Stimulated activated CD8-positive, alpha-beta memory T cell treated with anti-CD3 and anti-CD28 coated beads, Interleukin-2, amount 100 ng/mL, for 1 hour (primary cell): ENCODE measurements at places on chromosomes 11 and 22.

- no peak for DNase-seq
Measured at GRCh38 chr11:65578667-65579066, 2.8 kb downstream of the EHBP1L1 start.

DNA sequence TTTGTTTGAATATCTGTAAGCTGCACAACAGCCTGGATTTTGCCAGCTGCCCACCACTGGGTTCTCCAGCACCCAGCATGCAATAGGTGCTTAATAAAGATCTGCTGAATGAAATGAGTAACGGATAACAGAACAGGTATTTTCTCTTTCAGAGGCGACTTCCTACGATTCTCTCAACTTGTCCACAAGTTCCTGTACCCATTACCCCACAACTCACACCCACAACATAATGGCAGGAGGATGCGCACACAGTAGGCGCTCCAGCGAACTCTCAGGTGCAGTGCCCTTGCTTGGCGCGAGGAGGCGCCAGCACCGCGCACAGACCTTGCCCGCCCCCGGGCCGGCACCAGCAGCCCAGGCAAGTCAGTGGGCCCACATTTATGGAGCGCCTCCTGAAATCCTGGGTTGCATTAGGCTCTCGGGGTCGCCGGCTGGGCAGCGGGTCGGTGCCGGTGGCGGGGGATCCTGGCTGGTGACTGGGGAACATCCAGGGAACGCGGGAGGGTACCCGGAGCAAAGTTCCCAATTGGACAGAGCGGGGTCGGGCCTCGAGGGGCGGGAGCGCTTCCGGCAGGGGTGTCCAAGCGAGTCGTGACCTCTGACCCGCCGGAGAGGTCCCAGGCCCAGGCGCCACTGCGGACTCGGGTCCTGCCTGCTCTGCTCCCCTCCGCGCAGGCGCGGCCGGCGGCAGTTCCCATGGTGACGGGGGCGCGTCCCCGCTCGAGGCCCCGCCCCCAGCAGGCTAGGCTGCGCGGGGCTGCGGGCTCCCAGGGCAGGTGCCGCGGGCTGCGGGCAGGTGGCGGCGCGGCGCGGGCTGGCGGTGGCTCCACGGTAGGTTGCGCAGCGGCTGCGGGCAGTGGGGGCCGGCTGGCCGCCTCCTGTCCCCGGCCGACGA is at the start of gene KIAA1671:
Gene KIAA1671 (plus strand): TSS at position 775 of the 895 bp plus-strand sequence. CDS start 75,284 bp downstream, outside the sequence.
- peak; percentile 73 for DNase-seq

GRCh38 chr11:94000659-94001058 is 20.5 kb upstream of the HEPHL1 start:
- DNase-seq = no peak

DNA sequence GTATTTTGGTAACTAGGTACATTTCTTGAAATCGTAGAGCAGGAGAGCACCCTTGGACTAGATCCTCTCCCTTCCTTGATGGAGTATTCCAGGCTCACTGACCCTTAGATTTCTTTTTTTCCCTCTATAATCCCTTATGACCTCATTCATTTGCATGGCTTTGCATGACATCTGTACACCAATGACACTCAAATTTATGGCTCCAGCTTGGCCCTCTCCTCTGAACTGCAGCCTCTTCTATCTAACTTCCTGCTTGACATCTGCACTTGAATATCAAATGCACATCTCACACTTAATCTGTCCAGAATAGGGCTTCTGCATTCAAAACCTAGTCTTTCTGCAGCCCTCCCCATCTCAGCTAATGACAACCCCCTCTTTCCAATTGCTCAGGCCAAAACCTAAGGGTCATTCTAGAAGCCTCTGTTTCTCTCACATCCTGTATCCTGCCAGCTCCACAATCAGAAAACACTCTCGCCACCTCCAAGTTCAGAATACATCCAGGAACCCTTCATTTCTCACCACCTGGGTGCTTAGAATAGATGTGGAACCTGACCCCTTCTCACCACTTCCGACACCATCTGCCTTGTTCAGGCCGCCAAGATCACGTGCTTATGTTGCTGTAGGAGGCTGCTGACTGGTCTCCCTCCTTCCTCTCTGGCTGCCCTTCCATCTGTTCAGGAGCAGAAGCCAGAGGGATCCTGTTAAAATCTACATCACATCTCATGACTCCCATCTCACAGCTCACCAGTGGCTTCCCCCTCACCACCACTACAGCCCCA is 138.9 kb upstream of the MTNR1B start:
- DNase-seq = no peak

GRCh38 chr11:121762820-121763219 is 310.1 kb upstream of the SORL1-AS1 start:
- no peak for DNase-seq

DNA sequence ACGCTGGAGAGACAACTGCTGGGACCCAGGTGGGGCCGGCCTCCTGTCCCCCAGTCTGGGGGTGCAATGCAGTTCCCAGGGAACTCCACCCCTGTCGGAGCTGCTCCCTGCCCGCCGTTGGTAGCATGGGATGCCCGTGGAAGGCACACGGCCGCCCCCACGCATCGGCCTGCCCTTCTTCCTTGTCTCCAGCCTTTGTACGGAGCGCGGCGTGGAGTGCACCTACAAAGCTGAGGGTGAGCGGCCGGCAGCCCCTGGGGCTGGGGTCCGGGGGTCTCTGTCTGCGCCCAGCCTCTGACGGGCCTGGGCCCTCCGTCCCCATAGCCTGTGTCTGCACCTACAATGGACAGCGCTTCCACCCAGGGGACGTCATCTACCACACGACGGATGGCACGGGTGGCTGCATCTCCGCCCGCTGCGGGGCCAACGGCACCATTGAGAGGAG is 23.2 kb downstream of the MUC5AC start:
- DNase-seq = no peak

DNA sequence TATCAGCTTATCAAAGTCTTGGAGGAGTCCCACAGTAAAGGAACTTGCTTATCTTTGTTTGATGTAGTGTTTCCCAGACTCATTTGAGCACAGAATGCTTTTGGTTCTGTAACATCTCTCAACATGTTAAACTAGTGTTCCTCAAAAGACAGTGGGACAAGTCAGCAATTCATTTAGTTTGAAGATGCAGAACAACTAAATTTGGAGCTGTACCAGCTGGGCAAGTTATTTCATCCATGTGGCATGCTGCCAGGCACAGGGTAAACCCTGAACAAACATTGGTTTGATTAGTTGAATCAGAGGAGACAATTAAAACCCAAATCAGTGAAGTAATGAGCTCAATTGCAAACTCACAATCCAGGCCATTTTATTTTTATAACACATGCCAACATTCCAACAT is 141.2 kb downstream of the CSNK2A3 start:
- no peak for DNase-seq

- DNase-seq = no peak
Measured at GRCh38 chr11:95977534-95978174, 53.7 kb upstream of the MTMR2 start.

DNA sequence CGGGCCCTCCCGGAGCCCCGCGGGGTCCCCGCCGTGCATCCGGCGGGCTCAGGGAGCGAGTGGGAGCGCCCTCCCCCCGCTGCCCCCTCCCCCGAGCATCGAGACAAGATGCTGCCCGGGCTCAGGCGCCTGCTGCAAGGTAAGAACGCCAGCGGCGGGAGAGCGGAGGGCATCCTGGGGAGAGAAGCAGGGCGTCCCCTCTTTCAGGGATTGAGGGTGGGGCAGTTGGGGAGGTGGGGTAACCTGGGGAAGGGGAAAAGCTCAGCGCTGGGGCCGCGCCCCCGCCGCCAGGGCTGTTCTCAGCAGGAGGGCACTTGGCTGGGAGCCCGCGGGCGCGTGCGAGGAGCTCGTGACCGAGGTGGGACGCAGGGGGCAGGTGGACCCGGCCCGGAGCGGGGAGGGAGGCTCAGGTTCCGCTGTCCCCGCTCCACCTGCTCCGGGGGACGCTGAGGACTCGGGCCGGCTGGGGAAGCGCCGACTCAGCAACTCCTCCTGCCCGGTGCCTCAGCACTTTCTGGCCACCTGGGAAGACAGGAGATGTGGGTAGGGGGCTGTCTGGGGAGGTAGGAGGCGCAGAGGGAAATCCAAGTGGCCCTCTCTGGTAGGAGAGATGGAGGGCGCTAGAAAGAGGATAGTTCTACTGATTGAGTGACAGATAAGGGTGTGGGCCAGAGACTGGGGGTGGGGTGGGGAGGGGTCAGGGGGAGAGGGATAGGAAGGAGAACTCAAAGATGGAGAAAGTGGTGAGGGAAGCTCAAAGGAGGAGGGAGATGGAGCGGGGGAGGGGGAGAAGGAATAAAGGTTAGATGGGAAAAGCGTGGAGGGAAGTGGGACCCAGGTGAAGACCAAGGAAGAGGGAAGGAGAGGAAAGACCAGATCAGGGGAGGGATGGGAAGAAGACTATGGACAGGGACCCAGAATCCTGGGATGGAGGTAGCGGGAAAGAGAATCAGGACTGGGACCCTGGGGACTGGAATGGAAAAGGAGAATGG is 726 bp downstream of the RTN4RL2 start:
- DNase-seq = no peak
